Choroid plexus epithelial cell (primary cell): ENCODE measurements at places on chromosomes 5 and 9.

- no peak for DNase-seq
These were observed 110.3 kb upstream of the TBC1D2 start for GRCh38 chr9:98365781-98366180.

GRCh38 chr9:69421908-69422801 lies 97.1 kb downstream of the ENTREP1 start:
- DNase-seq = peak; percentile 74

DNA sequence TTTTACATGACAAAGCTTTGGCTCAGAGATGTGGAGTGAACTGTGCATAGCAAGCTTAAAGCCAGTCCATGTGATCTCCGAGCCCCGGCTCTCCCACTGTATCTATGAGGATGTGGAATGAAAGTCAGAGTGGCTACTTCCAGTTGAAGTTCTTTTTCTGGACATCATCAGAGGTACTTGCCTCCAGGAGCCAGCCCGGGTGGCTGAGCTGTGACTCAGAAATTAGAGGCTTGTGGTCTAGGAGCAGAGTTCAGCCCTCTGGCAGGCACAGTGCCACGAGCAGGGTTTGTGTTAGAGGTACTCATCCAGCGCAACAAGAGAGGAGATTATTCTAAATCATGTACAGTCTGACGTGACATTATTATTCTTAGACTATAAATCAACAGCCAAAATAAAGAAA lies 322.5 kb downstream of the CDK5RAP2 start:
- DNase-seq = no peak

GRCh38 chr5:126120939-126121338 lies 302.3 kb upstream of the GRAMD2B start:
- DNase-seq = no peak

- no peak for DNase-seq
These were observed 70.2 kb downstream of the PKD2L2 start for GRCh38 chr5:137959488-137959887.

- DNase-seq = peak; percentile 47
These were observed 348.7 kb downstream of the MAN2A1 start for GRCh38 chr5:110038297-110038997.

GRCh38 chr5:180381428-180381827 lies 28.3 kb upstream of the GFPT2 start:
- no peak for DNase-seq

DNA sequence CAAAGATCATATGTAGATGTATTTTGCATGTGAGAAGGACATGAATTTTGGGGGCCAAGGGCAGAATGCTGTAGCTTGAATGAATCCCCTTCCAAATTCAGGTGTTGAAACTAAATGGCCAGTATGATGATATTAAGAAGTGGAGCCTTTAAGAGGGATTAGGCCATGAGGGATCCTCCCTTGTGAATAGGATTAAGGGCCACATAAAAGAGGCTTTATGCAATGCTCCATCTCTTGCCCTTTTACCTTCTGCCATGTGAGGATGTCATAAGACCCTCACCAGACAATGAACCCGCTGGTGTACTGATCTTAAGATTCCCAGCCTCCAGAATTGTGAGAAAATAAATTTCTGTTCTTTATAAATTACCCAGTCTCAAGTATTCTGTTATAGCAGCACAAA lies 206.1 kb downstream of the YTHDC2 start:
- no peak for DNase-seq

GRCh38 chr5:158471535-158471924 lies 612.6 kb upstream of the CLINT1 start:
- no peak for DNase-seq

DNA sequence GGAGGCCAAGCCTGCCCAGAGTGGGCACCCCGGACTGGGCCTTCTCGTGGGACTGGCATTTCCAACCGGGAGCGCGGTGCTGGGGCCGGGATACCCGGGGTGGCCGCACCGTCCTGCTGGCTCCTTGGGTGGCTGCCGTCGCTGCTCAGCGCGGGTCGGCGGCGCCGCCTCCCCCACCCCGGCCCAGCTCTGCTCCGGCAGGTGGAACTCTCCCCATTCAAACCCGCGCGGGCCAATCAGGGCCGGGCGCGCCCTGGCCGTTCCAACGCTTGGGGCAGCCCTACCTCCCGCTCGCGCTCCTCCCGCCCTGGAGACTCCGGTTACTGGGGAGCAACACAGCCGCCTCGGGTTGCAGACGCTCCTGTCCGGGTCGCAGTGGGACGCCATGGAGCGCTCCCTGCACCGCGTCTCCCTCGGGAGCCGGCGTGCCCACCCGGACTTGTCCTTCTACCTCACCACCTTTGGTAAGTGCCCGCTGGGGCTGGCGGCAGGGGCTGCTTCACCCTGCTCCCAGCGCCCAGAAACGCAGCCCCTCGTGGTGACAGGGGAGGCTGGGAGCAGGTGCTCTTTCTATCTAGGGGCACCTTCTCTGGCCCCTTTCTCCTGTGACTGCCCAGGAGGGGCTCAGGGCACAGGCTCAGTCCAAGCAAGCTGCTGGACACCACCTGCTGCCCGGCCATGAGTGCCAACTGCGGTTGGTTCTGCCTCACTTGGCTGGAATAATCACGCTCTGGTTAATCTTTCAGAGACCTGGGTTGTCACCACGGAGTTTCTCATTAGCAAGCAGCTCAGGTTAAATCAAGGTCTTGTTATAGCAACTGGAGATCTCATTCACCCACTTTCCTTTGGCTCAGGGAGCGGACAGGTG lies at the start of gene RGS3:
Gene RGS3 (plus strand): TSS at position 310 of the 868 bp plus-strand sequence. CDS start 76 bp downstream, at position 386.
- peak; percentile 8 for DNase-seq

DNA sequence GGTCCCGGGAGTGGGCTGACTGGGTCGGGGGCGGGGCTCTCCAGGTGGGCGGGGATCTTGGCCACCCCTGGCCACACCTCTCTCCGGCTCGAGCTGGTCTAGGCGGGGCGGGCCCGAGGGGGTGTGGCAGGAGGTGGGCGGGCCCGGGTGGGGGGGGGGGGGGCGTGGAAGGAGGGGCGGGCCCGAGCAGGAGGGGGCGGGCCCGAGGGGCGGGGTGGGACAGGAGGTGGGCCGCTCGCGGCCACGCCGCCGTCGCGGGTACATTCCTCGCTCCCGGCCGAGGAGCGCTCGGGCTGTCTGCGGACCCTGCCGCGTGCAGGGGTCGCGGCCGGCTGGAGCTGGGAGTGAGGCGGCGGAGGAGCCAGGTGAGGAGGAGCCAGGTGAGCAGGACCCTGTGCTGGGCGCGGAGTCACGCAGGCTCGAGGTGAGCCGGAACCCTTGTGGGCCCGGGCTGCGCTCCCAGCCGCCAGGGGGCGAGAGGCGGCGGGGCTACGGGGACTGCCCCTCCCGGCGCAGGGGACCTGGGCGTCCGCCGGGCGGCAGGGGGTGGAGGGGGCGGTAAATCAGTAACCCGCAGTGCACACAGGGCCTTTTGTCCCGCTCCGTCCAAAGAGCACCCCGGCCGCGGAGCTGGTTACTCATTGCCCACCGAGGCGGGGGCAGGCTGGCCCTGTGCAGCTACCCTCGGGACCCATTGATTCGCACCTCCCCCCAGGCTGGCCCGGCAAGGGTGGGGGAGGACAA lies at the start of gene FGFR4:
Gene FGFR4 (plus strand): TSS at position 262 of the 744 bp plus-strand sequence. CDS start 2,688 bp downstream, outside the sequence.
- peak; percentile 67 for DNase-seq

GRCh38 chr5:57119031-57119430 lies 54.8 kb upstream of the GPBP1 start:
- no peak for DNase-seq

GRCh38 chr9:100190339-100190738 lies 91.3 kb downstream of the INVS start:
- no peak for DNase-seq

- no peak for DNase-seq
These were observed 14.3 kb downstream of the GAPT start for GRCh38 chr5:58505502-58505901.

DNA sequence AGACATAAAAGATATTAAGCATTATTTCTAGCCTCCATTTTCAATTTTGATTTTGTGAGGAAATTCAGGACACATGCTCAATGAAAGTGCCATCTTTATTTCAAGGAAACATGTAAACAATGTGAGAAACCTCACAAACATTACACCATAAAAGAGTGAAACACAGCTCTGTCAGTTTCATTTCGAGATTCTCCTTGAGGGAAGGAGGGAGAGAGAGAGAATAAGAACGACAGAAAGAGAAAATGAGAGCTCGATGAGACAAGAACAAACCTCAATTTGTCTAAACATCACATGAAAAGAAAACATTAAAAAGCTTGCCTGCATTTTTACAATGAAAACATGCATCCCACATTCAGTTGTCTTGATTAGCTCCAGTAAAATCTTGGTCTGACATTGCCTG lies 553.5 kb upstream of the MEF2C start:
- DNase-seq = no peak

GRCh38 chr9:33437898-33438297 lies 9.5 kb downstream of the AQP3 start:
- DNase-seq = no peak

DNA sequence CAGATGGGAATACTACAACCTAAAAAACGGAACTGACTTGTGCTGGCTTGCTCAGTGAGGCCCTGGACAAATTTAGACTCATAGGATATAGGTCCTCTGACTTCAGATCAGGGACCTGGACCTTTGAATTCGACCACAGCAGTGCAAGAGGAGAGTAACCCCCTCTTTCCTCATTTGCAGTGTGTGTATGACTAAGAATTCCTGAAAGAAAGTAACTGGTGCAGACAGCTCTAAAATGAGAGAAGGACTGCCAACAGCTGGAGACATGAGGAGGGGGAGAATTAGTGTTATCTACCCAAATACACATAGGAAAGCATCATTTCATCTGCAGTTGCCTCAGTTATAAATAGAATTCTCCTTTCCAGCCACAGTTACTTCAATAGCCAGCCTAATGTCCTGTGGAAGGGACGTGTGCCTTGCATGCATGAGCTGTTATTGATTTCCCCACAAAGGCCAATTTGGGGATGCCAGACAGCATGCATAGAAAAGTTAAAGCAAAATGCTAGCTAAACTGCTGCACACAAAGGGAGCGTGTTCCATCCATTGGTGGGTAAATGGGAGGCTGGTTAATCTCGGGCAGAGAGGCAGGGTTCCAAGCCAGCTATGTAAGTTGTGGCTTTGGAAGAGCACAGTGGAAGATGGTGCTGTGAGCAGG lies 442.7 kb downstream of the CDK5RAP2 start:
- DNase-seq = no peak

GRCh38 chr9:114989600-114990410 lies 59.4 kb upstream of the TNFSF8 start:
- no peak for DNase-seq

GRCh38 chr5:174547814-174548213 lies 176.6 kb upstream of the MSX2 start:
- DNase-seq = no peak

GRCh38 chr9:90898228-90898627 lies 96.6 kb downstream of the SYK start:
- DNase-seq = peak; percentile 57

DNA sequence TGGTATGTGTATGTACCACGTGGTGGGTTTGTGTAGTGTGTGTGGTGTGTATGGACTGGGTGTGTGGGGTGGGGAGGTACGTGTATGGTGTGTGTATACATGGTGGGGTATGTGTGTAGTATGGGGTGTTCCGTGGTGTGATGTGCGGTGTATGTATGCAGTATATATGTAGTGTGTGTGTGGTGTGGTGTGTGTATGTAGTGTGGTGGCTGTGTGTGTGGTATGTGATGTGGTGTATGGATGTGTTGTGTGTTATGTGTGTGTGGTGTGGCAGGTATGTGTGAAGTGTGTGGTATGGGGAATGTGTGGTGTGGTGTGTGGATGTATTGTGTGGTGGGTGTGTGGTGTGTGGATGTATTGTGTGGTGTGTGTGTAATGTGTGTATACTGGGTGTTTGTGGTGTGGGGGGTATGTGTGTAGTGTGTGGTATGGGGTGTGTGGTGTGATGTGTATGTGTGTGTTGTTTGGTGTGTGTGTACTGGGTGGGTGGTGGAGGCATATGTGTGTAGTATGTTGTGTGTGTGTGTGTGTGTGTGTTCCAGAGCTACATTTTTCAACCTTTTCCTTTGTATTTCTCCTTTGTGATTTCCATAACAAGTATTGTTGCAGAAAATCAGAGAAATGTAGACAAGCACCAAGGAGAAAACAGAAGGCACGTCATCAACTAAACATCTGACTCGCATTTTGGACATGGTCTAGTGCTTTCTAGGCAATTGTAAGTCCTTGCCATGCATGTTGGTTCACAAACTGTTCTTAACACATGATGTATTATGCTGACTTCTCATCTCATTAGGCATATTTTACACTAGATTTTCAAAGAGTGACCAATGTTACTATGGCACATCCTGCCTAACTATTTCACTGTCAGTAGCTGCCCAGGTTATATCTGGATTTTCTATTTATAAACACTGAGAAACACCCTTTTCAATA lies 13.2 kb downstream of the SEMA4D start:
- no peak for DNase-seq

GRCh38 chr9:116269250-116269649 lies 115.7 kb downstream of the PAPPA start:
- DNase-seq = peak; percentile 35

DNA sequence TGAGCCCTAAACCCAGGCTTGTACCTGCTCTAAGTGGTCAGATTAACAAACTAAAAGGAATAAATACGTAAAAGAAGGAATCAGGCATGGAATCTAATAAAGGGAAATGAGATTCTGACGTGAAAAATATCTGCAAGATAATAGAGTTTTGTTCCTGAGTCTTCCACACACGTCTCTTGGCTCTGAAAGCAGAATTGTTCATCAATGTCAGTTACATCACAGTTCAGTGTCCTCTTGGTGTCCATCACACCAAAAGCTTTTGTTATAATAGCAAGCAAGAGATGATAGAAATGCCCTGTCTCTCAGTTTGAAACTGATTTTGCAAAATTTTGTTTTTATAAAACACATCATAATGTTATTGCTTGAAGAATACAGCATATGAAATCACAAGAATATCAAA lies 34.7 kb upstream of the NMUR2 start:
- DNase-seq = no peak

DNA sequence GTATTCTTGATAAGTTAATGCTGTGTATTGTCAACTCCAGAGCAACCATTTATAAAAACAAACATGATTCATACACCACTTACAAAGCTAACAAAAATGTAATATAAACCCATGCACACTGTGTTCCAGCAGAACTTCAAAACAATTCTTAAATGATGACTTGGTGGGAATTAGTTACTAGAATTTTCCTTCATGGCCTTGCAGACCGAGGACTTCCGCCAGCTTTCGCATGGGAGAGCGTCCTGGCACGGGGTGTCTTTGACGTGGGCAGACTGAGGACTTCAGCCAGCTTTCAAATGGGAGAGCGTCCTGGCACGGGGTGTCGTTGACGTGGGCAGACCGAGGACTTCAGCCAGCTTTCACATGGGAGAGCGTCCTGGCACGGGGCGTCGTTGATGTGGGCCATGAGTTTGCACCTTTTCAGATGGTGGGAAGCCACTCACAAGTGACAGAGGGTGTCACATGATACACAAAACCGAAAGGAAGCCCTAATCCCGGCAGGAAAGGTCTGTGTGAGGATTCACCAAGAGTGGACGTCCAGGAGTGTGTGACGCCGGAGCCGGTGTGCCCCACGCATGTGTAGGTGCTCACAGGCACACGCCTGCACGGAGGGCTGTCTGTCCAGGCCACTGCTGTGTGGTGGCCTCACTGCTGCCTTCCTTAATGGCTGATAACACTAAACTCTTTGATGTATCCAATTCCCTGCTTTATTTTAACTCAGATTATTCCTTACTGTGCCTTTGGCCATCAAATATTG lies 211.3 kb upstream of the IRX4 start:
- peak; percentile 95 for DNase-seq

- no peak for DNase-seq
These were observed 162.9 kb upstream of the ELL2 start for GRCh38 chr5:96124589-96124988.

GRCh38 chr9:112006361-112007020 lies 109.9 kb downstream of the UGCG start:
- peak; percentile 77 for DNase-seq
